ENCODE measurements at places on chromosomes 7 and 10.
A peak's percentile ranks its signal among the peaks of the same experiment; 100 is the strongest.

GRCh38 chr7:12481722-12482121 lies 78.1 kb upstream of the VWDE start:
- no peak for DNase-seq

- peak; percentile 64 for DNase-seq
These were observed 481.5 kb upstream of the AKR1E2 start for GRCh38 chr10:4344492-4344994.

GRCh38 chr7:47763063-47763974 lies 181.4 kb upstream of the TNS3 start:
- no peak for DNase-seq

DNA sequence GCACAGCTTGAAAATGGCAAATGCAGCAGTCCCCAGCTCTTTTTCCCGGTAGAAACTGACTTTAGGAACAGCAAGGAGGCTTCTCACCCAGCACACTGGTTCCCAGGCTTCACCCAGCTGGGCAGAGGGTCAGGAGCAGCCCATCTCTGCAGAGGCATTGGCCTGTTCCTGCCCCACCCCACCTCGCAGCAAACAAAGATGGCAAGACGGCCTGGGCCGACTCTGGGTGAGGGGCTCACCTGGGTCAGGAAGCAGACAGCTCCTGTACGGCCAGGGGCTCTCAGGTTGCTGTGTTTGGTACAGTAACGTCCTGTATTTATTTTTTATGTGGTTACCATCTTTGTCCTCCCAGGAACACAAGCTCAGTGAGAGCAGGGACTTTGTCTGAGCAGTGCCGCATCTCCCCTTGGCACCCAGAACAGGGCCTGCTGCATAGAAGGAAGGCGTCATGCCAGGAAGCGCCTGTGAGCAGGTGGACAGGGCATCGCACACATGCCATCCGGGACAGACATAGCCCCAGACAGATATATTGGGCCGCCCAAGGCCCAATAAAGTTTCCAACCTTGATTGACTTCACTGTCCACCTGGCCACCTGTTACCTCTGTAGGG lies 585.0 kb upstream of the FOXK1 start:
- DNase-seq, result no peak

DNA sequence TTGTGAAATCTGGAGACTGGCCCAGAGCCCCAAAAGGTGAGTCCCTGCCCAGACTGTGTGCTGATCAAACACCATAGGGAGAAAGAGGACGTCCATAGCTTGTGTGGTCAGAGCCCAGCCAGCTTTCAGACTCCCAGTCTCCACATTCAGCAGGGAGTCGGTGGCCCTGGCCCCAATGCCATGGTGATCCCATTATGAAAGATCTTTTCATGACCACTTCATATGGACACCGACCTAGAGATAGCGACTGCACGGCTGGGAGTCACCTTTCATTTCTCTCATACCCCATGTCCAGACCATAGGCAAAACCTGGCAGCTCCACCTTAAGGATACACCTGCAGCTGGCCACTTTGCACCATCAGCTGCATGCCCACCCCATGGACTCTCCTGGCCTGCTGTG lies 126.4 kb downstream of the ARHGAP22 start:
- DNase-seq, result no peak

- no peak for DNase-seq
These were observed 546.4 kb upstream of the C7orf33 start for GRCh38 chr7:148044173-148044572.

DNA sequence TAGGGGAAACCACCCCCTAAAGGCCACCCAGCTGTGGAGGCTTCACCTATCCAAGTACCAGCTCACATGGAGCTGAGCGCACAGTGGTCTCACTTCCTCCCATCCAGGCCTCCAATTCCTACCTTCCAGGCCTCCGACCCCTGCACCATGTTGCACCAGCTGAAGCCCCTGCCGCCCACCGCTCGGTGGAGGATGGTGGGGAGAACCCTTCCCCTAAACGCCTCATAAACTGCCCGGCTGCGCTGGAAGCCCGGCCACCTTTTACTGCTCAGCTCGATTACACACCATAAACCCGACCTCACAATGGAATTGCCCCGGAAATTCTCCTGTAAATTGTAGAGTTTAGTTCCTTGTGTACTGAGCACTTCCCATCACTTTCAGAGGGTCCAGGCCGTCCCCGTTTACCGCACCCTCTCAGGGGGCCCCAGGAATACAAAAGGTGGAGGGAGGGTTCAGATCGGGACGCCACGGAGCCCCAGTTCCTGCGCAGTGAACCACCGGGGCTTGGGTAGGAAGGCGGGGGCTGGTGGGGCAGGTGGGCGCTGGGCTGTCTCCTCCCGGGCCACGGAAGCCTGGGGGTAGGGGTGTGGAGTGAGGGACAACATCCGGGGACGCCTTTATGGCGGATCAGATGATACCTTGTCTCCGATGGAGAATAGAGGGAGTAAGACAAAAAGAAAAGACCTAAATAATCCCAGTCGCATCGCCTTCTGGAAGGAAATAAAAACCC lies 1.4 kb upstream of the HOXA7 start:
- no peak for DNase-seq

- DNase-seq, result no peak
These were observed 3.4 kb downstream of the CPXM2 start for GRCh38 chr10:123888256-123888655.

GRCh38 chr7:94512735-94513564 lies 3.3 kb downstream of the CASD1 start:
- DNase-seq, result no peak
